ENCODE measurements at places on chromosomes 3 and 15. TPM values are rescaled to one million over a fixed set of nuclear protein-coding genes. Genes with fewer than 3 reads are reported as not detected.

Gene MB21D2
- total RNA-seq: 6.3 TPM

- DNase-seq: no peak
- no peaks in the 10 kb centered on the region for H3K27me3 ChIP-seq
- H3K27ac ChIP-seq: no peak overlapping the region
- no peak overlapping the region for H3K4me3 ChIP-seq
These were observed 161.0 kb downstream of the TCF12 start for GRCh38 chr15:57079446-57079845.

GRCh38 chr3:31481697-31482096 is 51.0 kb upstream of the STT3B start:
- no peak overlapping the region for H3K27ac ChIP-seq
- H3K4me1 ChIP-seq: no peaks in the 10 kb centered on the region
- DNase-seq: no peak

GRCh38 chr15:68404056-68404798 is 27.7 kb downstream of the ITGA11 start:
- no peak overlapping the region for H3K27ac ChIP-seq
- DNase-seq: peak; percentile 7
- no peak overlapping the region for H3K4me3 ChIP-seq
- H3K4me1 ChIP-seq: no peaks in the 10 kb centered on the region
- no peaks in the 10 kb centered on the region for H3K36me3 ChIP-seq
- H3K27me3 ChIP-seq: no peaks in the 10 kb centered on the region

GRCh38 chr3:109944836-109945235 is 607.5 kb upstream of the DPPA4 start:
- H3K27me3 ChIP-seq: no peaks in the 10 kb centered on the region
- DNase-seq: no peak

Gene RARB
- 5.4 TPM for total RNA-seq

- no peaks in the 10 kb centered on the region for H3K27me3 ChIP-seq
- peaks cover under 1% of the 10 kb centered on the region for H3K36me3 ChIP-seq
- no peak for DNase-seq
- H3K4me3 ChIP-seq: no peak overlapping the region
- H3K27ac ChIP-seq: no peak overlapping the region
These were observed 9.8 kb downstream of the MSL2 start for GRCh38 chr3:136186344-136186743.

- H3K4me1 ChIP-seq: no peaks in the 10 kb centered on the region
- no peak overlapping the region for H3K4me3 ChIP-seq
- DNase-seq: no peak
These were observed 235.8 kb downstream of the SUCLG2 start for GRCh38 chr3:67418426-67419217.

DNA sequence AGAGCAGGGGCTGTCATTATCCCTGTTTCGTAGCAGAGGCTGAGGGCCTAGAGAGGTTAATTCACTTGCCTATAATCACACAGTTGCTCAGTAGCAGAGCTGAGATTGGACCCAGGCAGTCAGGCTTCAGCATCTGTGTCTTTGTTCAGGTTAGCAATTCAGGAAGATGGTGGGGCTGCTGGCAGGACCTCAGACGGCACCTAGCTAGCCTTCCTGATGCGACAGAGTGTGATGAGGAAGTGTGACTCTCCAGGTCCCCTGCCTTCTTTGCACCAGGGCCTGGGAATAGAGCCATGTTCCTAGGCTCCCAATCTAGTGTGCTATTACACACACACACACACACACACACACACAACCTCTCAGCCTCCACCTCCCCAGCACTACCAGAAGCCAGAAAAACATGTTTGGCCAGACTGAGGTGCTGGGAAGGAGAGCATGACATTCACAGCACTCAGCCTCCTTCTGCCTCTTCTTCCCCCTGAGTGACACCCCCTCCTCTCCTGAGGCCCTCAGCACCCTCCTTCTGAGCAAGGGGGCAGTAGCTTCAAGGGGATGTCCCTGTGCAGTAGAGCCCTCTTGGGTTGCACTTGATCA is 88.9 kb downstream of the TLE3 start:
- no peaks in the 10 kb centered on the region for H3K4me1 ChIP-seq
- H3K27me3 ChIP-seq: no peaks in the 10 kb centered on the region
- DNase-seq: peak; percentile 55
- H3K27ac ChIP-seq: no peak overlapping the region
- no peaks in the 10 kb centered on the region for H3K36me3 ChIP-seq
- no peak overlapping the region for H3K4me3 ChIP-seq

GRCh38 chr15:33148129-33148751 is 46.3 kb downstream of the FMN1 start:
- no peak overlapping the region for H3K4me3 ChIP-seq
- no peaks in the 10 kb centered on the region for H3K27me3 ChIP-seq
- H3K4me1 ChIP-seq: peaks cover 5% of the 10 kb centered on the region
- DNase-seq: no peak

Gene FBXW12
- total RNA-seq: not detected
